ENCODE measurements at places on chromosomes 2 and 18.

DNA sequence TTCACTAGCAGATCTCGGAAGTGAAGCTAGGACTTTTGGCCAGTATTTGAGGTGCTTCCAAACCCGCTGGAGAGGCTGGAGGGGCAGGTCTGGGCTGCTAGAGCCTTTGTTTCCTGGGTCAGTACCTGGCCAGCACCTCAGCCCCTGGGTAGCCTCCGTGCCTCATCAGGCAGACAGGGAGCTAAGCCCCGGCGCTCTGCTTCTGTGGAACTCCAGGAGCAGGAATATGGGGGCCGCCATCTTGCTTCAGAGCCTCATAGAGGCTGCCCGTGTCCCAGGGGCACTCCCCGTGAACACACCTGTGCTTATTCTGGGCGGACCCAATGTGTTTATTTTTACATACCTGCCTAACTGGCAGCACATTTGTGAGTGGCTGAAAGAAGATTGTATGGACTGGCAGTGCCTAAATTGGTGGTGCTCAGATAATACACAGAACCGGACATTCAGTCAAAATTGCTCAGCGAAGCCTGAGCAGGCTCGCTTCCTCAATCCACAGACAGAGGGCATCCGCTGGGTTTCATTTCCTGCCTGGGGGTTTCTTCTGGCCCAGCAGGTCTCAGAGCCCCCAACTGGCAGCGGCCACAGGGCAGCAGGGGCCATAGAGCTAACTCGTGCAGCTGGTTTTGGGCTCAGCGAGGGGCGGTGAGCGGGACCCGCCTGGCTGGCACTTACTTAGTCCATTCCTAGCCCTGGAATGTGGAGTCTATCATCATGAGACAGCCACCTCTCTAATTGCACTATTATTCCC lies 176.8 kb upstream of the ALKAL2 start:
- DNase-seq: no peak

- DNase-seq: no peak
These were observed 742 bp upstream of the MYO5B start for GRCh38 chr18:50195689-50196088.

DNA sequence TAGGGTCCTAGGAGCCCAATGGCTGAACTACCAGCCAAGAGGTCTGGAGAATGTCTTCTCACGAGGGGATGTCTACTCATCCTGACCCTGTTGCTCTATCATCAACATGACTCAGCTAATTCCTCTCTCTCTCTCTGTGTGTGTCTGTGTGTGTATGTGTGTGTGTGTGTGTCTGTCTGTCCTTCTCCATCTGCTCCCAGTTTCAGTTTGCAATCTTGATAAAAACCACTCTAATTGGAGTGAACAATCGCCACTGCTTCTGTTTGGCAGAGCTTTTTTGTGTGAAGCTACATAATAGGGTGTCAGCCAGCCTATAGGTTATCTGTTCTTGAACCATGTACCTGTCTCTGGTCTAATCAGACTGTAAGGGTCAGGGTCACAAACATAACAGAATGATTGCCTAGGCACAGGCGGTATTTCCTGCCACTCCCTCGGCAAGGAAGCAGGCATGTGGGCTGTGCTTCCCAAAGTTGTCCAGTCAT lies 219.8 kb downstream of the SH3BP4 start:
- DNase-seq: no peak

DNA sequence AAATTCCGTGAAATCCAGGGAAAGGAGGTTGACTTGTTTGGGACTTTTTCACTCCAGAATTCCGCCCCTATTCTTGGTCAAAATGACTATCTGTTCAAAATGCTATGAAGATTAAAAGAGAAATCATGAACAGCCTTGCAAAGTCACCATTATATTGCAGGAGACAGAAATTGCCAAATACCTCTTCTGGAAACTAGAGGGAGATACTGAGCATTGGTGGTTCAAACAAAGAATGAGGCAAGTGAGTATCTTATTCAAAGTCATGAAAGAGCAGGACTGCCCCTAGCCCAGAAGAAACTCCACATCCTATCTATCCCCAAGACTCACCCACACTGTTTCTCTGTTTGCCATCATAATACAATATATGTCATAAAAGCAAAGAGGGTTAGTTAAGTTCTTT lies 862.3 kb upstream of the POU3F3 start:
- DNase-seq: no peak

DNA sequence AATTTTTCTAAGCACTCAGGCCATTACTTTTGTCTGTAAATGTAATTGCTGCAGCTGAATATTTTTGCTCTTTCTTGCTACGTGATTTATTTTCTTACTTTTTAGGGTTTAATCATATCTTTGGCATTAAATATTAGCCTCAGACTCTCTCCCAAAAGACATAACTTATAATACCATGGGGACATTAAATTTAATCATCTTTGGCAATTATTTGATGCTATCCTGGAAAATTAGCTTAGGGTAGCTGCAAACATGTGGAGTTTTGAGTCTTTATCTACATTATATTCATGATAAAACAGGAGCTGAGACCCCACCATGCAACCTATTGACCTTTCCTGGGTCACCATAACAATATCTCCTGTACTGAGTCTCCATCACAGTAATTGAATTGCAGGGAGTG lies 59.1 kb upstream of the EDAR start:
- no peak for DNase-seq

GRCh38 chr2:173058673-173059072 lies 17.0 kb upstream of the MAP3K20 start:
- no peak for DNase-seq

DNA sequence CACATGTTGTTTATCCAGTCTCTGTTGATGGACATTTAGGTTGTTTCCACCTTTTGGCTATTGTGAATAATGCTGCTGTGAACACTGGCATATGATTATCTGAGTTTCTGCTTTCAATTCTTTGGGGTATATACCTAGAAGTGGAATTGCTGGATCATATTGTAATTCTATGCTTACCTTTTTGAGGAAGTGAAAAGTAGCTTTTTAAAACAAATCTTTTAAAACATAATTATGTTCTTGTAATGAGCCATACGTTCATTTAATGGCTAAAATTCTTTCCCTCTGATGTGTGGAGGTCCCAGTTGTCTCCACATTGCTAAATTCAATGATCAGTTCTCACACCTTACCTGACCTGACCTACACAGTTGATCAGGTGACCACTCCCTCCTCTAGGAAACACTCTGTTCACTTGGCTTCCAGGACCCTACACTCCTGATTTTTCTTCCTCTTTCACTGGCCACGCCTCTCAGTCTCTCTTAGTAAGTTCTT lies 27.8 kb upstream of the SERTAD2 start:
- no peak for DNase-seq

- no peak for DNase-seq
These were observed 37.5 kb downstream of the FBXO15 start for GRCh38 chr18:74110149-74110548.
